Substantia nigra (tissue), 51 donors: ENCODE measurements at places on chromosomes 2 and 18.

DNA sequence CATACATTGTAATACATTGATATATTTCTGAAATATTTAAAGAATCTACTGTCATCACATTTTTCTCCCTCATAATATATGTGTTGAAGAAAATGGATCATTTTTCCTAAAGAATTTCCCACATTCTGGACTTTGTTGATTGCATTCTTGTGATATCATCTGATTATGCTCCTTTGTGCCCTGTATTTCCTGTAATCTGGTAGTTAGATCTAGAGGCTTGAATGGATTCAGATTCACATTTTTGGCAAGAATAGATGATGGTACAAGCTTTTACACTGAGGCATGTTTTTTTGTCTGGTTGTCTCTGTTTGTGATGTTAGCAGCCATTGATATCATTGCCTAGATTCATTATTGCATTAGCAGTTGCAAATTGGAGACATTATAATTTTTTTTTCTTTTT, 13.4 kb downstream of the UBXN2A start:
- no peak for DNase-seq

- DNase-seq = no peak
Observed at GRCh38 chr2:121611730-121612705, 37.2 kb downstream of the CLASP1 start.

DNA sequence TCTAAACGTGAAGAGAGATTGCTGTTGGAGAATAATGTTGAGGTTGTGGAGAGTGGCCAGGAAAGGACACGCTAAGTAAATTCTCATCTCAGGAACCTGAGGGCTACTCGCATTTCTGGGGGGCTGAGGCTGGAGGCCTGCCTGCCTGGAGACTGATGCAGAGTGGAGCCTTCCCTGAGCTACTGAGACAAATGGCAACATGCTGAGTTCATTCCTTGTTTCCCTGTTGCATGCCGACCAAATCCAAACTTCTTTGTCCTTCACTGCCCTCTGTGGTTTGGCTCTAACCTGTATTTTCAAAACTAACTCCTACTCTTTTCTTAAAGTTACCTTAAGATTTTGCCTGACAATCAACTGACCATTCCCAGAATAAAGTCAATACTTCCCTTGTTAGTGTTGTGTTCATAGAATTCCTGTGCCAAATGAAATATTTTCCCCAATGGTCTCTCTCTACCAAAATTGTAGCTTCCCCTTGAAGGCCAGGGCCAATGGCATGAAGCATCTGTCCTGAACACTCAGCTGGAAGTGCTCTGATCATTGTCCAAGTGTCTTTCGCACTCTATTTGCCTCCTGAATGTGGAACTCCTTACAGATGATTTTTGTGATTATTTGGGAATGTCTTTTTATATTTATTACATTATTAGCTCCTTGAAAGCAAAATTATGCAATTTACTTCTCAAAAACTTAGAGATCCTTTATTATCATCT, 1085.6 kb downstream of the SOCS6 start:
- no peak for DNase-seq

GRCh38 chr18:64618390-64618789, 469.5 kb upstream of the LINC00305 start:
- no peak for DNase-seq

DNA sequence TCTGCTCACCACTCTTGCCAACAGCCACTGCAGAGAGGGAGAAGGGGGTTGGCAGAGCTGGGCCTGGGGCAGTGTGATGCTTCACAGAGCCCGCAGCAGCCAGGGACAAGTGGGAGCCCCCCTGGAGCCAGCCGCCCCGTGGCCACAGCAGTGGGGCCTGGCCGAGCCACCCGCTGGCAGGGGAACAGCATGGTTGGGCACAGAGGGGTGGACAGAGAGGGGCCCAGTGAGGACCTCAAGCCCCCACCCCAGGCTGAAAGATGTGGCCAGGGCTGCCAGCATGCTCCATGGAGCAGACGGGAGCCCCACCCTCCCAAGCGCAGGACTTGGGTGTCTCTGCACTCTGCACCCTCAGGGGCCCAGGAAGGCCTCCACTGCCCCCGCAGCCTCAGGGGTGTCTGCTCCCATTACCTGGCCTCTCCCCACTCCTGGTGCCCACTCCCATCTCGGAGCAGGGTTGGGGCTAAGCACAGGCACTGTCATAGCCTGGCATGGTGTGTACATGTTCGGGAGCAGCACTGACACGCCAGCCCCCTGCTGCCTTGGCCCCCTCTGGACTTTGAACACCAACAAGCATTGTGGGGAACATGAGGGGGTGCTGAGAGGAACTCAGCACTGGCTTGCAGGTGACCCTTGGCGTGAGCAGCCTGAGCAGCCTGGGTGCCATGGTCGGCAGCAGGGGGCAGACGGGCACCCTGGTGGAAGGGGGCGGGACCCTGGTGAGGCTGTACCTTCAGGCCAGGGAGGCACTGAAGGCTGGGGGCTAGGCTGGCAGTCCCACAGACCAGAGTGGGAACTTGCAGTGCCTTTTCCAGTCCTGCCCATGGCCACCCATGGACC, 279.6 kb upstream of the CYP26B1 start:
- no peak for DNase-seq

GRCh38 chr18:46426679-46427047, 230.4 kb downstream of the LOXHD1 start:
- no peak for DNase-seq

- DNase-seq = no peak
Observed at GRCh38 chr18:64929036-64929435, 780.1 kb upstream of the LINC00305 start.

- DNase-seq = no peak
Observed at GRCh38 chr2:192471982-192472381, 277.2 kb upstream of the TMEFF2 start.

DNA sequence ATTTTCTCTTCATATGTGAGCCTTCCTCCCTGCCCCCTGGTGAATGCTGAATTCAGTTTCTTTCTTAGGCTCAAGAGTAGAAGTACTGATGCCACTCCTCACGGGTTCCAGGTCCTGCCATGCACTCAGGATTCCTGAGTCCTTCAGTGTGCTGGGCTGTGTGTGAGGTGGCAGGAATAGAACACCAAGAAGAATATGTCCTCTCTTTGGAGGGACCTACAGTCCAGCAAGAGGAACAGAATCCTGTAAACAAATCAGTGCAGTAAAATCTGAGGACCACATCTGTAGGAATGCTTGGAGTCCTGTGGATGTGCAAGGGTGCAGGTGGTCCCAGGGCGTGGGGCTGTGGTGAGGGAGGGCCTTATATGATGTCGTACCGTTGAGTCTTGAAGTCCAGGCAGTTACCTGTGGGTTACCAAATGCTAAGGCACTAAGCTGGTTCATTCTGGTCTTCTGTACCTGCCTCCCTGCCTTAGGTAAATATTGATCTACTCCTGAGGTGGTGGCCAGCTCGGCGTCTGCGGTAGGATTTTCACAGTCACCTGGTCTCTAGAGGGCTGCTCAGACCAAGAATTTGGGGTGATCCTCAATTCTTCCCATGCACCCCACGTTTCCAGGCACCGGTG, 5.5 kb downstream of the ASAP2 start:
- no peak for DNase-seq

DNA sequence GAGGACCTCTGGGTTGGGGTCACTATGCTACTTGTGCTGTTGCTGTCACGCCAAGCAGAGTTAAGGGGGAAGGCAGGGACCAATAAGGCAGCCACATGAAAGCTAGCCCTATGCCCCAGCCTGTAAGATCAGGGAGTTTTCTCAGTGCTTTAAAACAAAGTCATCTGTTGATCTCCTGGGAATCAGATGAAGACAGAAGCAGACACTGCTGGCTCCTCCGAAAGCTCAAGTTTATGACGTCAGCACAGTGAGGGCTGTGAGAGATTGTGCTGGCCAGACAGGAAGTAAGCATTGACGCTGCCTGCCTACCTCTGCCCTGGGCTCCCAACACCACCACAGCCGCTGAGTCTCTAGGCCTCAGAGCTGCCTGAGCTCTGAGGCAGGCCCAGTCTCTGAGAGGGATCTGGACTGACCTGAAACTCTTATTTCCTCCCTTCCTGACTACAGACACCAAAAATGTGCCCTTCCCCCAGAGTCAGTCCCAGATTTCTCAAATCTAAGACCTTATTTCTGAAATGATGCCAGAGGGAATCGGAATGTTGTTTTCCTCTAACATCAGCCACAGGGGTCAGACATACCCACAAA, 118.1 kb upstream of the EPAS1 start:
- DNase-seq = no peak

DNA sequence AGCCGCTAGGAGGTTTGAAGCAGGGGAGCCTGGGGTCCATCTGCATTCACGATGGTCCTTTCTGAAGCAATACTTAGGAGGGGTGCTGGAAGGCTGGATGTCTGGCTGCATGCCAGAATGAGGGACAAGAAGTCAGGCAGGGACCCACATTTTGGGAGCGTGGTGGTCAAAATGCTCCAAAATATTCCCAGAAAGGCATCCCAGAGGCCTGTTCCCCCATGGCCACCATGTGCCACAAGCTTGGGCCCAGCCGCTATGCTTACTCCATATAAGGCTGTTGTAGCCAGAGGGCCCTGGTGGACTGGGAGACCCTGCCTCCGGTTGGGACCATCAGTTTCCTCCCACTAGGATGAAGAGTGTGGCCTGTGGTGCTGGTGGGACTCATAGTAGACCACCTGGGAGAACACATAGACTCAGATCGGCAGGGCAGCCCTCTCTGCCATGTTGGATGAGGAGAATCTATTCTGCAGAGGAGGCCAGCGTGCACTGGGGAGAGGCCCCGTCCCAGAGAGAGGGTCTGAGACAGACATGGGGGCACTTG, 3.6 kb upstream of the PROM2 start:
- DNase-seq = no peak

DNA sequence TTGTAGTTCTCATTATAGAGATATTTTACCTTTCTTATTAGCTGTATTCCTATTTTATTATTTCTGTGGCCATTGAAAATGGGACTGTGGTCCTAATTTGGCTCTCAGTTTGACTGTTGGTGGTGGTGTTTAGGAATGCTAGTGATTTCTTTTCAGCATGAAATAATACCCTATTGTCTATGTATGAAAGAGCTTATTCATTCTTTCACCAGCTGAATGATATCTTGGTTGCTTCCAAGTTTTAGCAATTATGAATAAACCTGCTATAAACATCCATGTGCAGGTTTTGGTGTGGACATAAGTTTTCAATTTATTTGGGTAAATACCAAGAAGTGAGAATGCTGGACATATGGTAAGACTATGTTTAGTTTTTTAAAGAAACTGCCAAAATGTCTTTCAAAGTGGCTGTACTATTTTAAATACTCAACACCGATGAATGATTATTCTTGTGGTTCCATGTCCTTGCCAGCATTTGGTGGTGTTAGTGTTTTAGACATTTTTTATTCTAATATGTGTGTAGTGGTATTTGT, 501.6 kb upstream of the GYPC start:
- DNase-seq = no peak

- DNase-seq = no peak
Observed at GRCh38 chr18:31825772-31826171, 65.1 kb upstream of the SLC25A52 start.

DNA sequence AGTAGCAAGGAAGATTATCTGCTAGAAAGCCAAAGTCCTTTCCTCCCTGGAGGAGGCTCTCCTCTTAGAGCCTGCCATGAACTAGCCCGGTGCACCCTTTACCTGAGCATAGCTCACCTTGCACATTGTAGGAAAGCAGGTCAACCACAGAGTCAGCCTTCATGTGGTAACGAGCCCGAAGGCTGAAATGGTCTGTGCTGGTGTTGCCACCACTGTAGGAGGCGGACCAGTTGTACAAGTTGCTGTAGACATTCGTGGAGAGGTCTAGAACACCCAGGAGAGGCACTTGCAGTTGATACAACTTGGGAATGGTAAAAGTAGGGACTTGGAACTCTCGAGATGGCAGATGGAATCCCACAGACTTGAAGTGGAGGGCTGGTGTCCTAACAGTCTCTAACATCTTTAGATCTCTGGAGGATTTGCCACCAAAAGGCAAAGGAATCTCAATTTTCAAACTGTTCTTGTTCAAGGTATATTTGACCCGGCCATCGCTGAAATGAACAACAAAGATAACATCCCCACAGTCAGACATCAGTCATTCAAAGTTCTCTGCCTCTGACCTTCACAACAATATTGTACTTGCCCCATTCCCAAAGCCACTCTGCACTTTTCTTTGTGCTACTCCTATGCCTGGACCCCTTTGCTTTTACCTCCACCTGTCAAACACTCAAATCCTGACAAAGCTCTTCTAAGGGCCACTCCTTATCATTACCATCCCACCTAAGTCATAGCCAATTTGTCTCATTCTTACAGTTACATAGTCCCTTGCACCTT, 30.6 kb downstream of the APOB start:
- DNase-seq = no peak

GRCh38 chr2:114488841-114489530, 46.5 kb downstream of the DPP10 start:
- DNase-seq = no peak

- no peak for DNase-seq
Observed at GRCh38 chr2:43293744-43294695, 67.6 kb upstream of the ZFP36L2 start.

DNA sequence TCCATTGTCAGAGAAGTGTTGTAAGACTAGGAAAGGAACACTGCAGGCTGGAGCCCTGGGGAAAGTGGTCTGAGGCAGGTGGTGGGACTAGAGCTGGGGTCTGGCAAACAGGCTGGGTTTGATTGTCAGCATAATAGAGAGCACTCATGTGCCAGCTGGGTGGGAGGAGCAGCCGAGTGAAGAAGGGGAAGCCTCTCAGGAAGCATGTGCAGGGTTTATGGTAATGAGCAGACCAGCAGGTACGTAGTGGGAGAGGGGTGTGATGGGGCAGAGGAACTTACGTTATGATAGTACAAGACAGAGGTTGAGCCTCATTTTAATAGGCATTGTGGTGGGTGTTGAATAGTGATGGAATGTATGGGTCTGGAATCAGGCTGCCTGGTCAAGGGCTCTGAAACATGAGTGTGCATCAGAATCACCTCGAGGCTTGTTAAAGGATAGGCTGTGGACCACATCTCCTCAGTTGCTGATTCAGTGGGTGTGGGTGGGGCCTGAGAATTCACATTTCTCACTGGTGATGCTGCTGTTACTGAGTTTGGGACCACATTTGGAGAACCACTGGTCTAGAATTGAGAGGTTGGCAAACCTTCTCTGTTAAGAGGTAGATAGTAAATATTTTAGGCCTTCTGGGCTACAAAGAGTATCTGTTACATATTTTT, 1.7 kb upstream of the MGAT5 start:
- no peak for DNase-seq

DNA sequence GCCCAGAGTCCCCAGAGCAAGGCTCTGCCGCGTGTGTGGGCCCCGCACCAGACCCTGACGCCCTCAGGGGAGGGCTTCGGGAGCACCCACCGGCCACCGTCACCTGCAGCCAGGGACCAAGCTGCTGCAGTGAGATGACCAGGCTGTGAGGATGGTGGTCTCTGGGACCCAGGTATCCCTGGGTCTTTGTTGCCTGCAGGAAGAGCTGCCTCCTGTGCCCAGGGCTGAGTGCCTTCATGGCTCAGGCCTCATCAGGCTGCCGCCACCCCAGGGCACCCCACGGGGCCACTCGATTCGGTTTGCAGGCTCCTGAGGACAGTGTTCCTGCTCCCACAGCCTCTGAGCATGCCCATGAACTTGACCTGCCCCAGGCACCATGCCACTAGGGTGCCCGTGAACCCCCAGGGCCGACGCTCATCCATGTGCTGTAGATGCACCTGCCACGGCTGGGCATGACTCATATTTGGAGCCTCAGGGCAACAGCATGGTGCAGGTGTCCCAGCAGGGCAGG, 109.8 kb downstream of the FAM210A start:
- DNase-seq = no peak

- no peak for DNase-seq
Observed at GRCh38 chr2:178193496-178193822, 853 bp upstream of the OSBPL6 start.

GRCh38 chr2:168210216-168210894, 37.0 kb downstream of the STK39 start:
- no peak for DNase-seq

- DNase-seq = no peak
Observed at GRCh38 chr2:28601616-28602015, 105.8 kb downstream of the PLB1 start.
